ENCODE measurements at places on chromosomes 1 and 21.

- no peak for DNase-seq
These were observed 66.4 kb upstream of the STUM start for GRCh38 chr1:226482196-226482595.

DNA sequence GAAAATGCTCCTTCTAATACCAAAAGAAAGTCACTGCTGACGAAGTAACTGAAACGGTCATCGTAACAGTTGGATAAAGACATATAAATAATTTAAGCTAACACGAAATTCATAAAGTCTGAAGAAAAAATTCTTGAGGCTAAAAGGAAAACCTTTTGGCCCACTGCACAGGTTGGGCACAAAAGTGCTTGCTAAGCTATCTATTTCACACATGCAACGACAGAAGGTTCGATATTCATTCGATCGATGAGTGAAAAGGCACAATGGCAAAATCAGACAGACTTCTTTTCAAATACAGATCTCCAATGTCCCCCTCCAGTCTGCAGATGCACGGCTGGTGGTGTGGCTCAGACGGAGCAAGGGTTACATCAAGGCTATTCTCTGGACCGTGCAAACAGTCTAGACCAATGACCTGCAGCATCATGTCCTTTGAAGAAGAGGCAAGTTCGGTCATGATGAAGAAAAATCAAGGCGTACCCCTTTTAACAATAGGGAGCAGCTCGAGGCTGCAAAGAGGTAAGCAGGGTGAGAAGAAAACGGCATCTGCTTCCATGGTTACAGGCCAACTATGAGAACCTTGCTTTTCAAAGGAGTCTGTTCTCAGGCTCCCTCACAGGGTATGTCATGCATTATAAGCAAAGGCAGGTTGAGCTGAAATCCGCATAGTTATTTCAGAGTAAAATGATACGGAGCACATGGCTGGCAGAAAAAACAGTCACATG lies 579.6 kb downstream of the USP25 start:
- no peak for DNase-seq

DNA sequence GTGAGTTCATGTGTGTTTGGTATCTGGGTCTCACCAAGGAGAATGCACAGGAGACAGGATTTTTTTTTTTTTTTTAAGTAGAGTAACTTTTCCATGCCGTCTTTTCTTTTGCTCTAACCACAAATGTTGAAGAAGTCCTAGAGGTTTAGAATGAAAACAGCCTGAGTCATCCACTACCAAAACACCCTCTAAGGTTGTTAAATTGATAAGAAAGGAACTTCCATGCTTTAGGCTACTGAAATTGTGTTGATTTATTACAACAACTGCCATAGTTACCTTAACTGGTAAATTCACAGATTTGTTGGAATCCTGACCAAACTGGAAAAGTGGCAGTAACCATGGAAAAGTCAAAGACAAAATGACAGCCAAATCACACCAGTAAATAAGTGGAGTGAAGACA lies 375.6 kb downstream of the AMY1C start:
- DNase-seq, result no peak

DNA sequence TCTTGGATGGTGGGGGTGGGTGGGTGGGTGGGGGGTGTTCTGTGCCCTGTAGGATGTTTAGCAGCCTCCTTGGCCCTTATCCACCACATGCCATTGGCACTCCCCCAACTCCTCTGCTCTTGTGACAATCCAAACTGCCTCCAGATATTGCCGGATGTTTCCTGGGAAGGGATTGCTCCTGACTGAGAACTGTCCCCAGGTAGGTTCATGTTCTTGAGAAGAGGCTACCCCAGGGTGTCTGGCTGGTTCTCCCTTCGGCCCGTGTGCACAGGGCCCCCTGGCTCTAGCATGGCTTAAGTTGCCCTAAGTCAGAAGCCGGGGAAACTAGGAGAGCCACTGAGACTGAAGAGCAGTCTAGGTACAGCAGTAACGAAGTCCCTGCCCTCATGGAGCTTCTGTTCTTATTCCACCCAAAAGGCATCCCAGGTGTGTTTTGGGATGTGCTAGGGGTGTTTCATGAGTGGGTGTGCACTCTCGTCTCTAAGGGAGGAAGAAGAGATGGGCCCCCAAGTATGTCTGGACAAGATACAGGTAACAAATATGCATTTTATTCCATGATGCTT lies 19.8 kb upstream of the THRAP3 start:
- no peak for DNase-seq

DNA sequence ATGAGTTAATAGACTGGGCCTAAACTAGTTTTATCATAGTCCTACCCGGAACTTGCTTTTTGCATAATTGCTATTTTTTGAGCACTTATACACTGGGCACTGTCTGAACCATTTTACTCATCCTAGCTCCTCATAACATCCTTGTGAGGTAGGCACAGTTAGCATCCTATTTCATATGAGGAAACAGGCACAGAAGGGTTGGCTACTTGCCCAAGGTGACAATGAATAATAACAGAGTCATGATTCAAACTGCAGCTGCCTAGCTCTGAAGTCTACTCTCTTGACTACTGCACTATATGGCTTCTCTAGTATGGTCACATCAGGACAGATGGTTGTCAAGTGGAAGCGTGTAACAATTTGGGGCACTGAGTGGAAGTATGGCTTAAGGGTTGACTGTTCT lies 18.2 kb upstream of the RC3H1 start:
- DNase-seq, result no peak

DNA sequence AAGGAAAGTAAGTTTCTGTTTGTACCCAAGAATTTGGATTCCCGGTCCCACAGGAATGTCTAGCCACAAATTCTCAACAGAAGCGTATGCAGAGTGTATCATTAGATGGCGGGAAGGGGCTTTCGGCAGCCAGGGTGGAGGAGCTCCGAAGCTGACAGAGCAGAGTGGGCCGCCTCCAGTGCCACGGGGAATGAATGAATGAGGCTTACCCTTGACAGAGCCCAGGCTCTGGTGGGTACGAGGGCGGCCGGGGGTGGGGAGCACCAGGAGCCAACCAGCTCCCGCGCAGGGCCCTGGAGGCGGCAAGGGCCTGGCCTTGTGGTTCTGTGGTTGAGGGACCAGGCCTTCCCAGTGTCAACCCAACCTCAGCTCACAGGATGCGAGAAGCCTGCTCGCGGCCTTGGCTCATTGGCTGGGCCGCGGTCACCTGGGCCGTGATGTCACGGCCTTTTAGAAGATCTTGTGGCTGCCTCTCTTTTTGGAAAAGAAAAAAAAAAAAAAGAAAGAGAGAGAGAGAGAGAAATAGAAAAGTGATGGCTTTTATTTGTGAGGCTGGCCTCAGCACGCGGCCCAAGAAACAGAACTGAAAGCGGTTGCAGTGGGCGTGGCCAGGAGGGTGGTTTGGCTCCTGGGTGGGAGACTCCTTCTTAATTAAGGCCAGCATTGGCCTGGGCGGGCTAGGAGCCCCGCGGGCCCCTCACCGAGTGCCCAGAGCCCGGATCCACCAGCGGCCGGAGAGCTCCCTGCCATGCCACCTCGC lies 34.9 kb upstream of the RUNX3 start:
- DNase-seq, result peak; percentile 99

DNA sequence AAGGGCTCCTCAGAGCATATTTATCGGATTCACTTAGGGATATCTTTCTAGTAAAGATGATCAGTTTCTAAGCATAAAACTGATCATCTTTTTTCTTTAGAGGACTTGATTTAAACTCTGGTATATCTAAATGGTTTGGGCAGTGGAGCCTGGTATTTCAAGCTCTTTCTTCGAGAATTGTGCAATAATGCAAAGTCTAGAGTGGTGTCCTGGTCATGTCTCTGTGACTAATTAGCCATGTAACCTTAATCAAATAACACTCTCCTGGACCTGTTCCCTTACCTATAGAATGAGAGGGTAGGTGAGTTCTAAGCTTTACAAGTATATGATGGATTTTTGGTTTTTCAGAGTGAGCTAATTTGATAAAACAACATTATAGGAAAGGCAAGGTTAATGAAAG lies 225.2 kb downstream of the RPS6KC1 start:
- no peak for DNase-seq

DNA sequence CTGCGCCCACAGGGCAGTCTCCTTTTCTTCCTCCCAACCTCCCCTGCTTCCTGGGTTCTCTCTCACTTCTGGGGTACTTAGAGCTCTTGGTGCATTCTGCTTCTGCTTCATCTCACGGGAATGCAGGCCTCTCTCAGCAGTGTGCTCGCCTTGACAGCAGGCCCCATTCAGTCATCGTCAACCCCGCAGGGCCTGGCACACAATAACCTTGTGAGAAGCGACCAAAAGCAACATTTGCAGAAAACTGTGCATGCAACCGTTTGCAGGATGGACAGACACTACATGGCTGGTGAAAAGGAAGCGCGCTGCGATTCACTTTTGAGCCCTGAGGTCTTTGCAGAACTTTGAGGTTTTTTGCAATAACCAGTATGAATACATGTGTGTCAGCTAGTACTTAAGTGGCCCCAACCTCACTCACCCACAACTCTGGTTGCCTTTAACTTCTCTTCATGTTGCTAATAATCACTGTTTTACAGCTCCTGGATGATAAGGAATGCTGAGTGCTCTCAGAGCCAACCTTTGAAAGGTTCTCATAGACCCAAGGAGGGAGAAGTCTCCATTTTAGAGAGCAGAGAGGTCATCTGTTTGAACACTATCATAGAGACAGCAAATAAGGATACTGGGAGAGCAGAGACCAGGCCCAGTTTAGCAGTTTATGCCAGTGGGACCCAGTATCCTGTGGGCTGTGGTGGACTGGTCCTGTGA lies 2.5 kb upstream of the CD160 start:
- DNase-seq, result no peak

DNA sequence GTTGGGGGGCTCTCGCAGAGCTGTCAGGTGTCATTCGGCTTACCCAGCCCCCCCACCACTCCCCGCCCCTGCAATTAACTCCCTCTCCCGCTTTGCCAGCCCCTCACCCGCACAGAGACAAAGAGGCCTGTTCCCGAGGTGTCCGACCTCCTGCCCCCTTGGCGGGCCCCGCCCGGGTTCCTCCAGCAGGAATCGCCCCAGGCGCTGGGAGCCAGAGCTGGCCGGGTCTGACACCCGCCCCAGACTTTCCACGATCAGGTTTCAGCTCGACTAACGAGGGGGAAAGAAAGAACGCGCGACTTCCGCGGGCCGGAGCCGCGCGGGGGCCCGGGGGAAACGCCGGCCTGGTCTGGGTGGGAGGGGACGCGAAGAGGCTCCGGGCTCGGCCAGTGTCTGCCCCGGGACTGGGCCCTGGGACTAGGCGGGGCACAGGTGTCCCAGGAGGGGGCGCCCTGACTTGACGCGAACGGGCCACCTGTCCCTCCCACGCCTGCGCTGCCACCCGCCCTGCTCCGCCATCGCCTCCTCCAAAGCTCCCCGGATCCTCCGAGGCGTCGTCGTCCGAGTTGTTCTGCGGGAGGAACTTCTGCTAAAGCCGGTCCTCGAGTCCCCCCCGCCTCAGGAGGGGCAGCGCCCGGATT lies 36.4 kb upstream of the HHAT start:
- DNase-seq, result no peak

DNA sequence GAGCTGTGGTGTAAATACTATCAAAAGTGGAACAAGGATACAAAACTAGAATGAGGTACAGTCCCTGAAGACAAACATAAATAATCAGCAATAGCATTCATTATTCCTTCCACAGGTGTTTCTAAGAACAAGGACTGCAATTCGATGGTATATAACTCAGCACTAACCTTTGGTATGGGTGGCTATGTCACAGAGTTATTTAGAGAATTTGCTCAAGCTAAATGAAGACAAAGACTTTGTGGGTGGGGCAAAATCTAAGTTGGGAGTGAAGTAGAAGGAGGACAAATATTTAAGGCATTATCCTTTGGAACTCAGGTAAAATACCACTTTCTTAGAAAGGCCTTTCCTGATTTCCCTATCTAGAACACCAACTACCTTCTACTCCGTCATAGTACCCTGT lies 51.5 kb upstream of the CNN3 start:
- no peak for DNase-seq

DNA sequence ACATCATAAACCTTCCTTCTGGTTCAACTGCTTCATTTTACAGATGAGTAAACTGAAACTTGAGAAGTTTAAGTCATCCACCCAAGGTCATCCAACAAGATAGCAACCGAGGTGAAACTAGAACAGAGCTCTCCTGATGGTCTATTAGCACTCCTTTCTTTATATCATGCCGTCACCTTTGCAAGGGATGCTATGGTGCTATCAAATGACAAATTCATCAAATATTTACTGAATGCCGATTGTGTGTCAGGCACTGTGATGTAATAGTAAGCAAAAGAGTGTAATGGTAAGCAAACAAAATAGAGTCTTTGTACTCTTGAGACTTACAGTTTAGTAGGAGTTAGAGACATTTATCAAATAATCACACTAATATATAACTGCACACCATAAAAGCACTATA lies 14.0 kb upstream of the SGIP1 start:
- DNase-seq, result no peak

DNA sequence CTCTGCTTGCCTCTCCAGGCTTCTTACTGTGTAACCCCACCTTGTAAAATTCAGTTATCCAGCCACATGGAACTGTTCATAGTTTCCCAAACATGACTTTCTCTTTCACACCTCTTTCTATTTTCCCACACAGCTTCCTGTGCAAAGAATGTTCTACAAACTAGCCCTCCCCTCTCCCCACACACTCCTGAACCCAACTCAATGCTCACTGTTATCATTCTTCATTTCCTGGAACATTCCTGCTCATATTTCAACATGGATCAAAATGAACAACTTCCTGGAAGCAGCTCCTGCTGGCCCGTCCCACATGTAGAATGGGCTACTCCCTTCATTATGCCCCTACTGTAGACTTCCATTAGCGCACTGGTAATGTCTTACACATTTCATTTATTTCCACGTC lies 7.5 kb upstream of the HSD11B1 start:
- DNase-seq, result no peak

- DNase-seq, result no peak
These were observed 74.9 kb upstream of the TMPRSS15 start for GRCh38 chr21:18478513-18478912.

GRCh38 chr1:8873506-8874229 lies 4.8 kb downstream of the ENO1 start:
- DNase-seq, result peak; percentile 72

GRCh38 chr1:198246337-198246736 lies 89.5 kb downstream of the NEK7 start:
- no peak for DNase-seq

GRCh38 chr1:25148673-25149300 lies 83.5 kb downstream of the SYF2 start:
- DNase-seq, result peak; percentile 54

DNA sequence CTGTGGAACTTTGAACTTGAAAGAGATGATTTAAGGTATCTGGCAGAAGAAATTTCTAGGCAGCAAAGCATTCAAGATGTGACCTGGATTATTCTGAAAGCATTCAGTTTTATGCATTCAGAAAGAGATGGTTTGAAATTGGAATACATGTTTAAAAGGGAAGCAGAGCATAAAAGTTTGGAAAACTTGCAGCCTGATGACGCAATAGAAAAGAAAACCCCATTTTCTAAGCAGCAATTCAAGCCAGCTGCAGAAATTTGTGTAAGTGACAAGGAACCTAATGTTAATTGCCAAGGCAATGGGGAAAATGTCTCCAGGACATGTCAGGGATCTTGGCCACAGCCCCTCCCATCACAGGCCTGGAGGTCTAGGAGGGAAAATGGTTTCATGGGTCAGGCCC lies 354.0 kb downstream of the ZNF326 start:
- DNase-seq, result no peak

DNA sequence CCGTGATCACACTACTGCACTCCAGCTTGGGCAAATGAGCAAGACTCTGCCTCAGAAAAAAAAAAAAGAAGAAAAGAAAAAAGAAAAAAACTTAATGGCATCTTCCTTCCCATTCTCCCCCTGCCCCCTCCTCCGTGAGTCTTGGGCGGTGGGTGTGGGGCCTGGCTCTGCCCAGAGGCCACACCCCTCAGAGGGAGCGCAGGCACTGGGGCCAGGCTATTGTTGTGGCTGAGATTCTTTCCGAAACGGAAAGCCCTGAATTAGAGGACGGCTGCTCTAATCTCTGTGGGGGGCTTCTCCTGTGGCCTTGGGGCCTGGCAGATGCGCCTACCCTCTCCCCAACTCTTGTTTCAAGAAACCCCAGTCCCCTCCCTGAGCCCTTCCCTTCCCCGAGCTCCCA lies 4.1 kb upstream of the FAM110D start:
- DNase-seq, result no peak
